Brain (organoid and tissue), 16 donors: ENCODE measurements at places on chromosomes 3 and 15.
A peak's percentile ranks its signal among the peaks of the same experiment; 100 is the strongest.

GRCh38 chr3:168088106-168088720 lies 7.5 kb downstream of the GOLIM4 start:
- no peak for DNase-seq

DNA sequence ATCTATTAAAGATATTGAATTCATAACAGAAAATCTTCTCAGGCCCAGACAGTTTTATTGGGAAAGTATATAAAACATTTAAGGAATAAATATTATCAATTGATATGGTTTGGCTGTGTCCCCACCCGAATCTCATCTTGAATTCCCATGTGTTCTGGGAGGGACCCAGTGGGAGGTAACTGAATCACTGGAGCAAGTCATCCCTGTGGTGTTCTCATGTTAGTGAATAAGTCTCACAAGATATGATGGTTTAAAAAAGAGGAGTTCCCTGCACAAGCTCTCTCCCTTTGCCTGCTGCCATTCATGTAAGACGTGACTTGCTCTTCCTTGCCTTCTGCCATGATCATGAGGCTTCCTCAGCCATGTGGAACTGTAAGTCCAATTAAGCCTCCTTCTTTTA lies 160.5 kb downstream of the ANO10 start:
- no peak for DNase-seq

GRCh38 chr3:88211096-88211890 lies 61.5 kb downstream of the C3orf38 start:
- DNase-seq, result no peak

DNA sequence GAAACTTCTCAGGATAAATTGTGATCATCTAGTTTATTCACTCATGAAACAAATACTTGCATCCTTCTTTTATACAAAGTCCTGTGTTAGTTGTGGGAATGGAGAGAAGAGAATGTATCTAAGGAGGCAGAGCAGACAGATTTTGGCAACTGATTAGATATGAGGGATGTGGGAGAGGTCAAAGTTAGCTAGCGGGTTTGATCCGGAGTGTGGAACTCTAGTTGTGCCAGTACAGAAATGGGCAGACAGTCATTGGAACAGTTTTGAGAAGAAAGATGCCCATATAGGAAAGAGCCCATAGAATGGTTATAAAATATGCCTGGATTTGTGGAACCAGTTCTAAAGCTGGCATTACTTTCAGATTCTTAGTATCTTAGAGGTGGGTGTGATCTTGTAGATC lies 141.1 kb downstream of the FNDC3B start:
- DNase-seq, result no peak

DNA sequence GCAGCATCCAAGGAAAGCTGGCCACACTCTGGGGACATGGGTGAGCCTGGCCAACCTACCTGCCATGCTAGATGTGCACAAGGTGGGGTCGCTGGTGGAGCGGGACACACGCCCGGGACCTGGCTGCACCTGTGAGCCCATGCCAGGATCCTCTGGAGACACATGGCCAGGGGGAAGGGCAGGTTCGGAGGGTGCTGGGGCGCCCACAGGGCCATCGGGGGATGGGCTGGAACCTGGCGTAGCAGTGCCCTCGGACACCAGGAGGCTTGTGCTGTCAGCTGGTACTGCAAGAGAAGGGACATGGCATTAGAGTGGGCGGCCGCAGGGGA lies 143.4 kb downstream of the NSMCE3 start:
- no peak for DNase-seq

DNA sequence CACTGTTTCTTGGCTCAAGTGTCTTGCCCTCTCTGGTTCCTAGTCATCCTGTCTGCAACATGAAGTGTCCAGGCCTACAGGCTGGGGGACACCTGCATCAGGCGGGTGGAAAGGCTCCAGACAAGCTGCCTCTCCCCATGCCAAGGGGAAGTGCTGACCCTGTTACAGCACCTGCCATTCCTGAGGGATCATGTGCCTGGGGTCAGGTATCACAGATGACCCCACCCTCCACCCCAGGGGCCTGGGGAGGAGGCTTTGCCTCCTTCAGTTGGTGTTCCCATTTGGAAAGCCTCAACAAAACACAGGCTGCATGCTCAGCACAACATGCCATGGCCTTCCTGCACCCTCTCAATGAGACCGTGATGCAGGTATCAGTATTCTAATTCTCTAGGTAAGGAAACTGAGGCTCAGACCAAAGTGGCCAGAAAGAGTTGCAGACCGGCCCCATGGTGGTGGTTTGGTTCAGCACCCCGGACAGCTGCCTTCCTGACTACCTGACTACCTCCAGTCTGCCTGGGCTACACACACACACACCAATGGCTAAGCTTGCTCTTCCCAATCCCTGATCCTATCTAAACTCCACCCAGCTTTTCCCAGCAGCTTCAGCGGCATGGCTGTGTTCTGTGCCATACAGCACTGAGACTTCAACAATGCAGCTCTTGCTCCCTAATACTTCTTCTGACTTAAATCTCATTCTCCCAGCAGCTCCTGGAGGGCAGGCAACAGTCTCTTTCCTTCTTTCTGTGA lies 69.7 kb upstream of the LINGO1 start:
- DNase-seq, result no peak

- peak; percentile 54 for DNase-seq
Observed at GRCh38 chr15:23897531-23897930, 210.4 kb upstream of the NDN start.

DNA sequence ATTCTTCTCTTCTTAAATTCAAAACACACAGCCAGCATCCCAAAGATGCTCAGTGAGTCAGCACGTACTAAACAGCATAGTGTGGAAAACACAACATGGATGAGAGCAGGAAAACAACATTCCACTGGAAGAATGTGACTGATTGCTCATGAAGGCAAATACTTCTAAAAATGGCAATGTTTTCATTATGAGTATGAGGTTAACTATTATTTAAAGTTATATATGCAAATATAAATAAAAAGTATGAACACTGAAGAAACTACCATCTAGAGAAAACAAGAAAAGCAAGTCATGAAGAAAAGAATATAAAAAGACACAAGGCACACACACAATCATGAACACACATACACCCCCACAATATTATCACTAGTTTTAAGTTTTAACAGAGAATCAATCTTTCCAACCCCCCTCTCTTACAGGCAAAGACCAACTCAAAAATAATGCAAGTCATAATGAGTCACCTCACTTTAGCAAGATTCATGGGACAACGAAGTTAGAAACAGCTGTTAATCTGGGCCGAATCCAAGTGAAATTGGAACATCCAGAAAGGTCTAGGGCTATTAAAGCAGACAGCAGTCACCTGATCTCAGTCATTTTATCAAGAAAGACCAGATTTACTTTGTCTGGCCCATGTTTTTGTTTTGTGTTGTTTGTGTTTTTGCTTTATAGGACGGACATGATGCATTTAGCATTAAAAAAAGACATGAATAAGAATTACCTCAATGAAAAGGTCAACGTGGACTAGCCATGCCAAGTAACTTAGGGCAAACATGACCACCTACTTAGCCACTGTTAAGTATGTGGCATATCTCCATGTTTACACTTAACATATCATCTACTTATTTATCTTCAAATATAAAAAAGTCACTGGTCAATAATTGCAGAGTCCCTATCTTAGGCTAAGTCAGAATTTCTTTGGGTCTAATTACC lies 18.1 kb downstream of the GBE1 start:
- no peak for DNase-seq

DNA sequence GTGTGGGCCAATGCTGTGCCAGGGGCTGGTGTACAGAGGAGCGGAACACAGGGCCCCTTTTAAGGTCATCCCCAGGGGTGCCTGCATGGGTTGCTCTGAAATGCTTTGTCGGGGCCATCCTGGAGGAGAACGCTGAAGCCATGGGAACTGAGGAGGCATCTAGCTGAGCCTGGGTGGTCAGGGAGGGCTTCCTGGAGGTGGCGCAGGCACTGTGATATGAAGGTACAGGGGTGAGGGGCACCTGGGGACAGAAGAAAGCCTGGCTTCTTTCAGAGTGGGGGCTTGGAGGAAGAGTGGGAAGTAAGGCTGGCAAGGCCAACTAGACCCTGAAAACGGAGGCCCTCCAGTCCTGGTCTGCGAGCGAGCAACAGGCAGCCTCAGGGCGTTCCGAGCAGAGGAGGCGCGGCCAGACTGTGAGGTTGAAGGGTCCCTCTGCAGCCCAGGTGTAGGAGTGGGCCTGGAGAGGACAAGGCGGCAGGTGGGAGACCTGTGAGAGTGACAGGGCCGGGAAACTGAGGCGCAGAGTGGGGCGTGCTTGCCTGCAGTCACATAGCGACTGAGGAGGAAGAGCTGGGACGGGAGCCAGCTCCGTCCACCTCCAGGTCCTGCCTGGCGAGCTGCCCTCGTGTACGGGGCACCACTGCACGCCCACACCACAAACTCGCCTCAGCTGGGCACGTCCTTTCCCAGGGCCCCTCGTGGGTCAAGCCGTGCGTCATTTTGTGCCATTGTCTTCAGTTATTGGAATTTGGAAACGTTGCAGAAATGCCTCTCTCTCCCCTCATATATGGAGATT lies 4.1 kb downstream of the FBLN2 start:
- no peak for DNase-seq

GRCh38 chr3:81470524-81471278 lies 290.7 kb downstream of the GBE1 start:
- no peak for DNase-seq

- no peak for DNase-seq
Observed at GRCh38 chr3:177300842-177301241, 103.6 kb upstream of the TBL1XR1 start.

DNA sequence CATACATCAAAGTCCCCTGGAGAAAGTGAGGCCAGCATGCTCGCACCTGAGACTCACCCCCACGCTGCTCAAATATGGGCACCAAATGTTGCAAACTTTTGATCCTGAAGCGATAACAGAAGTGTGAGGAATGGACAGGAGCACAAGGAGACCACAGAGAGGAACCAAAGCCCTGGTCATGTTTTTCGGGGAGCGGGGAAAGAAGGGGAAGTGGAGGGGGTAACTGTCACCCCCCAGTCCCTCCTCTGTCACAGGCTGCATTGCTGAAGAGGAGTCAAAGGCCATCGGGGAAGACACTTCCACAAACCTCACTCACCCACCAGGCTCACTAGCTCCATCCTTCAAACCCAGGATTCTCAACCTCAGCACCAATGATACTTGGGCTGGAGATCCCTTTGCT lies 182.4 kb downstream of the UACA start:
- no peak for DNase-seq

DNA sequence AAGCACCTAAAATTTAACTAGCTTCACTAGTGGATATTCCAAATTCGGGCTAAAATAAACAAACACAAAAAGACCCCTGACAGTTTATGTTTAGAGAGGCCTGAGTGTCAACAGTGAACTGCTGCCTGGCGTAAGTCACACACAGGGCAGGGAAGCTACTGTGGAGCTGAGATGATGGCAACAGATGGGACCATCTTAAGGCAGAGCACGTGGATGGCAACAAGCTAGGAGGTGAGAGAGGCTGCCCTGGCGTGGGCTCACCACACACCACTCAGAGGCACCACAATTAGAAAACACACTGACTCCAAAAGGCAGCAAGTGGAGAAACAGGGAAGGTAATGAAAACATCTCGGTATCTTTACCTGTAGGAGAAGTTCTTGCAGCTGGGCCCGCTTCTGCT lies 93.3 kb downstream of the ATP1B3 start:
- DNase-seq, result no peak

- no peak for DNase-seq
Observed at GRCh38 chr3:52763466-52763865, 7.3 kb downstream of the NEK4 start.
